ENCODE measurements at places on chromosomes 11 and 22.

GRCh38 chr22:31094741-31095140 lies 12.6 kb downstream of the SELENOM start:
- no peak for DNase-seq

DNA sequence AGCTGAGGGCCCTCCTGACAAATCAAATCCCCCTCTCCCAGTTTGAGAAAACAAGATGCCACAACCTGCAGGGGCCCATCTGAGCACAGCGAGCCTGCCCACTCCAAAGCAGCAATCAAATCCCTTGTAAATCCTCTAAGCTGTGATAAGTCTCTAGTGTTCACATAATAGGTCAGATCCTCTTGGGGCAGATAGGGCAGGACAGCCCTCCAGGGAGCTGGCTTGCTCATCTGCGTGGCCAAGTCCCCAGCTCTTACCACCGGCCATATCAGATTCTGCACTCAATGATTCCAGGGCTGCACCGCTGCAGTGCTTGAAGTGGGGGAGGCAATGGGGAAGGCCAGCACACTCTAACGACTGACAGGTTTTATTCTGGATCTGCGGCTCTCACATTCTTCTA lies 29.6 kb upstream of the FLI1 start:
- no peak for DNase-seq

GRCh38 chr11:119728211-119728626 lies 781 bp downstream of the NECTIN1 start:
- DNase-seq, result no peak

DNA sequence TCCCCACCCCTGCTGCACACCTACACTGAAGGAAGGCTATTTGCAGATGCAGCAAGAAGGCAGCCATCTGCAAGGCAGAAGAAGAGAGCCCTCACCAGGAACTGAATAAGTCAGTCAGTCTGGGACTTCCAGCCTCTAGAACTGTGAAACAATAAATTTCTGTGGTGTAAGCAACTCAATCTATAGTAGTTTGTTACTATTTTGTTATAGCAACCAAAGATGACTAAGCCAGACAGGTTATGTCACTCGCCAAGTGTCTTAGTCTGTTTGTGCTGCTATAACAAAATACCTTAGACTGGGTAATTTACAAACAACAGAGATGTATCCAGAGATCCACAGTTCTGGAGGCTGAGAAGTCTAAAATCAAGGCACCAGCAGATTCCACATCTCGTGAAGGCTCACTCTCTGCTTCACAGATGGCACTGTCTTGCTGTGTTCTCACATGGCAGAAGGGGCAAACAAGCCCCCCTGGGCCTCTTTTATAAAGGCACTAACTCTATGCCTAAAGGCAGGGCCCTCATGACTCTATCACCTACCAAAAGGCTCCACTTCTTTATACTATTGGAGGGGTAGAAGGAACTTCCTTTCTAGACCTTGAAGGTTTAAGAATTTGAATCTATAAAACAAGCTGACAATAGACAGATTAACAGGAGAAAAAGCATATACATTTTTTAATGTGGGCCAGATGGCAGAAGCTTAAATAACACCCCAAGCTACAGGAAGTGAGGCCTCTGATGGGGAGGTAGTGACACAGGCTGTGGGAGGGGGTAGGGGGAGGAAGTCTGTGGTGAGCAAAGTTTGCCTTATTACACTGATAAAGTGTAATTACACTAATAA lies 12.3 kb downstream of the APOL6 start:
- peak; percentile 91 for DNase-seq

DNA sequence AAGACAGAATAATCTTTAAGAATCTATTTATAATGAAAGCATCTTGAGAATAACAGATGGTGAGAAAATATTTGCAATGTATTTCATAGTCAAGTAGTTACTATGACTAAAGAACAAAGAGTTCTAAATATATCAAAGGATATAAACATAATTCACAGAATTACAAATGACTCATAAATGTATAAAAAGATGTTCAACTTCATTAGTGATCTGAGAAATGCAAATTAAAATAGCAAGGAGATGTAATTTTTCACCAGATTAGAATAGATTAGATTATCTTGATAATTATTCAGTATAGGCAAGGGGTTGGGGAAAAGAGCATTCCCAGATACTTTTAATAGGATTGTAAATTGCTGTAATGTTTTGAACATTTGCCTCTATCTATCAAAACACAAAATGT lies 30.1 kb upstream of the PAMR1 start:
- DNase-seq, result no peak

GRCh38 chr22:30662040-30662439 lies 5.6 kb downstream of the DUSP18 start:
- no peak for DNase-seq

DNA sequence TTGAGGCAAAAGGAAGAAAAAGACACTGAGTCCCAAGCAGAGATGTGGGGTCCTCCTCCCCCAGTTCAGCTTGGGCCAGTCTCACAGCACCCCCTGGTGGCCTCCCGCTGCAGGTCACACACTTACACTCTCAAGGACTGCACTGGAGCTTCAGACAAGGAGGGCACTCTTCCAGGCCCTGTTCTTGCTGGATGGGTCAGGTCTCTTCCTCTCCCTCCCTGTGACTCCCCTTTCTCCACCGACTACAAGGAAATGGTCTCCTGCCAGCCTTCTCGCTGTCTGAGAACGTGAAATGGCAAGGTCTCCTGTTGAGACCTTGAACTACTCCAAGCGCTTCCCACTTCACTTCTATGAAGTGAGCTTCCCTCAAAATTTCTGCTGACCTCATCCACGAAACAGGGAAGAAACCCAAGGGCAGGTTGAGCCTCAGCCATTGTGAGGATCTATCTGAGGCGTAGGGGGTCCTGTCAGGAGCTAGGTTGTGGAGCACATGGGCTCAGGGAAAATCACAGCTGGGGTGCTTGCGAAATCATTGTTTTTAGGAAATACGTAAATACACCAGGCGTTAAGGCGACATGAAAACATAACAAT lies 11.2 kb upstream of the IGLL1 start:
- peak; percentile 31 for DNase-seq

DNA sequence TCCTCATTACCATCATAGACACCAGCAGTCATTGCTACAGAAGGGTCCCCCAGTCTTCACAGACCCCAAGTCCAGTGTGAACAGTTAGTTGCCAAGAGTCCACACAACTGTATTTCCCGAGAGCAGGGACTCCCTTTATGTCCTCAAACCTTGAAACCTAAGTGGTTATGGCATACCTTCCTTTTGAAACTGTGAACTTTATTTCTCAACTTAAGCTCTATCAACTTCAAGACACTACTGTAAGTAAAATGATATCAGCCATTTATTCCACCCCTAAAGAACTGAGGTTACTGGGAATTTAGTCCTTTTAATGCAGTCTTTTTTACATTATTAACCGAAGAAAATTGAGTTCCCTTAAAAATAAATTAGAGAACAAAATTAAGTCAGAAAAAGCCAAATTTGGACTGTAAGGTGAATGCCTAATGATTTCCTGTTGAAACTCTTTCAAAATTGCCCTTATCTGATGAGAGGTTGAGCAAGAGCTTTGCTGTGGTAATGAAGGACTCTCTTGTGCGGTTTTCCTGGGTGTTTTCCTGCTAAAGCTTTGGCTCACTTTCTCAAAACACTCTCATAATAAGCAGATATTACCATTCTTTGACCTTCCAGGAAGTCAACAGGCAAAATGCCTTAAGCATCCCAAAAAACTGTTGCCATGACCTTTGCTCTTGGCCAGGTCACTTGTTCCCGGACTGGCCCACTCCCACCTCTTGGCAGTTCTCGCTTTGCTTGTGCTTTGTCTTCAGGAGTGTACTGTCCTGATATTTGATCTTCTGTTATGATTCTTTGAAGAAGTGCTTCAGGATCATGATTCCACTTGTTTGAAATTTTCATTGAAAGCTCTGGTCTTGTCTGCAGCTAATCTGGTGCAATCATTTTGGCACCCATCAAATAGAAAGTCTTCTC lies 765.4 kb upstream of the ANO3 start:
- no peak for DNase-seq

- no peak for DNase-seq
Measured at GRCh38 chr22:49331223-49331815, 496.4 kb downstream of the BRD1 start.

DNA sequence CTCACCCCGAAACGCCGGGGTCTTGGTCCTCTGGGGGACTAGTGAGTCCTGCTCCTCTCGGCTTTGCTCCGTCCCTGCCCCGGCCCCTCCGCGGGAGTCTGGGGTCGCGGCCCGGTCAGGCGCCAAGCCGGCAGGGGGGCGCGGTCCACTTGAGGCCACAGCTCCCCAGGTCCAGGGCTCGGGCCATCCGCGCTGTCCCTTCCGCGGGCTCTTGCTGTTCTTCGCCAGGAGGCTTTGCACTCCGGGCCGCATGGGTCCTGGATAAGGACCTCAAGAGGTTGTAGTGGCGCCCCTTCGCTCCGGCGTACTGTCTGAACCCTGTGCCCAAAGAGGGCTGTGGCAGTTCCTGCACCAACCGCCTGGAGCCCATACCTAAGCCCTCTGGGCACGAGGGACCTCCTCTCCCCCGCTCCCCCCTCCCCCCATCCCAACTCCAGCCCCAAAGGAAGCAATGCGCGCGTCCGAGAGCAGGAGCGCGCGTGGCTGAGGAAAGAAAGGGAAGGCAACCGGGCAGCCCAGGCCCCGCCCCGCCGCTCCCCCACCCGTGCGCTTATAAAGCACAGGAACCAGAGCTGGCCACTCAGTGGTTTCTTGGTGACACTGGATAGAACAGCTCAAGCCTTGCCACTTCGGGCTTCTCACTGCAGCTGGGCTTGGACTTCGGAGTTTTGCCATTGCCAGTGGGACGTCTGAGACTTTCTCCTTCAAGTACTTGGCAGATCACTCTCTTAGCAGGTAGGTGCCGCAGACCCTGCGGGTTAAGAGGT lies at the start of gene ADM:
Gene ADM, plus strand, starts transcription at position 579 of the 767 bp plus-strand sequence. CDS start 628 bp downstream, outside the sequence.
- no peak for DNase-seq

DNA sequence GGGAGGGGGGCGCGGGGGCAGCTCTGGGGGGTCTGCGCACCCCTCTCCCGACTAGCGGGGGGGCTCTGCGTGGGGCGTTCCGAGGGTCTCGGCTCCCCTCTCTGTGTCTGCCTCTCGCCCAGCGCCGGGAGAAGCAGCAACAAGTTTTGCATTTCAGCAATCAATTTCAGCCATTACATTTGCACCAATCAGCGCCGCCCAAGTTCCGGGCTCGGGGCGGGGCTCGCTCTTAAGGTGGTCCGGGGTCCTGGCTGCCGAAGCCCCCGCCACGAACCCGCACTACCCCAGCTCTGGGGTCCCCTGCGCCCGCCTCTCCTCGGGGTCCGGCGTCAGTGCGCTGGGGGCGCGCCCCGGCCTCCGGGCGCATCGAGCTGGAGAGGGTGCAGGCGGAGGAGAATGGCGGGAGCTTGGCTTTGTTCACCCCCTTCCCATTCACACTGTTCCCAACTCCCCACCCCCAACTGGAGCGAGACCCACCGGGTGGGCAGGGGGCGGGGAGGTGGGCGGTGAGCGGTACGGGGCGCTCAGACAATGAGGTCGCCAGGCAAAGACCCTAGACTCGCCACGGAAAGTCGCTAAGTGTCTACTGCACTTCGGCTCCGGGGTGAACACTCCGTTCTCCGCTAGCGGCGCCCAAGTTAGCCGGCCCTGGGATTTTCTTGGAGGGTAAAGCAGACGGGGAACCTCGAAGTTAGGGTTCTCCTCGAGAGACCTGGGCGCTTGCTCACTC lies at the start of gene MN1:
Gene MN1, minus strand, starts transcription at position 141 of the 730 bp plus-strand sequence. CDS start 1,213 bp downstream, outside the sequence.
- DNase-seq, result peak; percentile 54

- DNase-seq, result no peak
Measured at GRCh38 chr11:2752204-2752770, 52.5 kb upstream of the KCNQ1OT1 start.

DNA sequence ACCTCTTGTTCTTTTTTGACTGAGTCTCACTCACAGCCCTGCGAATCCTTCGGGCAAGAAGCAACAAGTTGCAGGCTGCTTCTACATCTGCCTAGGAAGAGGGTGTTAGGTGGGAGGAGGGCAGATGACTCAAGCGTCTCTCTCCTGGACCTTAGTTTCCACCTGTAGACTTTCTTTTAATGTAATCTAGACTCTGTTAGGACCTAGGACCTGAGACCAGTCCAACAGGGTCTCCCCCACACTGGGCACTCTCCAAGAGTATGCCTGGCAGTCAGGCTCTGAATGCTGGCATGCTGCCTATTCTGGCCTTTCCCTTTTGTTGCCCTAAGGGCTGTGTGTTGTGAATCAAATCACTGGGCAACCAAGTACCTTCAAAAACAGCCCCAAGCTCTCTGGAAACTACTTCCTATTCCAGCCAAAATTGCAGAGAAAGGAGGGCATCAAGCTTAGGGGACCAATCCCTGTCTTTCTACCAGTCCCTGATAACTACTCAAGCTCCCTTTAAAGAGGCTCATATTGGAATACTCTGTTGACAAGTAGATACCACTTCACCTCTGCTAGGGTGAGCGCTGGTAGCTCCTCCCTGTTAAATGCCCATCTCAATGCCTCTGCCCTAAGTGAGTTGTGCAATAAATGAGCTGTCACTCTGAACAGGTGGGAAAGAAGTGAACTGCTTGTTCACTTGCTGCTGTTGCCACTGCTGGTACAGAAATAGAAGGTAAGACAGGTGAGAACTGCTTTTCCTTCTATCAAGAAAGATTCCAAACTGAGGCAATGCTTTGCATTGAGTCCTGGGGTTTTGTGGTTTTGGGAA lies at the start of gene BBOX1:
Gene BBOX1, plus strand, starts transcription at position 514 of the 814 bp plus-strand sequence. CDS start 14,616 bp downstream, outside the sequence.
- DNase-seq, result no peak

- DNase-seq, result no peak
Measured at GRCh38 chr11:72775288-72776110, 18.3 kb downstream of the STARD10 start.
